ENCODE measurements at places on chromosomes 2 and 18.

GRCh38 chr2:119792907-119793312 is 33.2 kb downstream of the PTPN4 start:
- no peak for DNase-seq

GRCh38 chr18:11688972-11689668 is at the start of gene GNAL:
GNAL (plus strand) TSS chr18:11689264; CDS start chr18:11689564, 300 bp downstream.
- peak; percentile 12 for DNase-seq

GRCh38 chr2:239118675-239119211 is 270.9 kb downstream of the TWIST2 start:
- DNase-seq = peak; percentile 17

- DNase-seq = peak; percentile 27
These were observed 264.0 kb upstream of the CXCR4 start for GRCh38 chr2:136381722-136382633.

- DNase-seq = no peak
These were observed 11.5 kb upstream of the PARD3B start for GRCh38 chr2:204533629-204534370.

GRCh38 chr2:29361231-29361630 is 246.0 kb downstream of the CLIP4 start:
- DNase-seq = no peak

DNA sequence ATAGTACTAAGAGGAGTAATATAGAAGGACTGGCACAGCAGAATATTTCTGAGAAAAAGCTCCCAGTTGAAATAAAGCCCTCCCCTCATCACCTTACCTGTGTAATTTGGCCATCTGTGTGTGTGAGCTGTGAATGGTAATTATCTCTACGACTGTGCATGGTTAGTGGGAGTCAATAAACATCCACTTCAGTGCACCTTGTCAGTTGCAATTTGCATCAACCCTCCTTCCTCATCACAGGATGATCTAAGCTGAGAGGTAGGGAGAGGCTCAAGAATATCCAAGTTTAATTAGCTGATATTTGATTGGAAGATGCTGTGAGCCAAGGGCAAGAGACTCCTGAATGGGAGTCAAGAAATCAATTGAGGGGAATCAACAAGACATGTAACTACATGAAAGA is 694.9 kb upstream of the KLHL29 start:
- no peak for DNase-seq

- DNase-seq = no peak
These were observed 19.7 kb upstream of the ASNSD1 start for GRCh38 chr2:189641590-189641989.

- DNase-seq = no peak
These were observed 207.5 kb downstream of the LOXHD1 start for GRCh38 chr18:46449499-46449898.

- DNase-seq = peak; percentile 52
These were observed 137.1 kb downstream of the ZEB2 start for GRCh38 chr2:144382849-144383248.

- DNase-seq = no peak
These were observed 139.6 kb upstream of the ARHGAP28 start for GRCh38 chr18:6589923-6590322.

GRCh38 chr2:67400560-67401485 is 3.7 kb downstream of the ETAA1 start:
- no peak for DNase-seq

DNA sequence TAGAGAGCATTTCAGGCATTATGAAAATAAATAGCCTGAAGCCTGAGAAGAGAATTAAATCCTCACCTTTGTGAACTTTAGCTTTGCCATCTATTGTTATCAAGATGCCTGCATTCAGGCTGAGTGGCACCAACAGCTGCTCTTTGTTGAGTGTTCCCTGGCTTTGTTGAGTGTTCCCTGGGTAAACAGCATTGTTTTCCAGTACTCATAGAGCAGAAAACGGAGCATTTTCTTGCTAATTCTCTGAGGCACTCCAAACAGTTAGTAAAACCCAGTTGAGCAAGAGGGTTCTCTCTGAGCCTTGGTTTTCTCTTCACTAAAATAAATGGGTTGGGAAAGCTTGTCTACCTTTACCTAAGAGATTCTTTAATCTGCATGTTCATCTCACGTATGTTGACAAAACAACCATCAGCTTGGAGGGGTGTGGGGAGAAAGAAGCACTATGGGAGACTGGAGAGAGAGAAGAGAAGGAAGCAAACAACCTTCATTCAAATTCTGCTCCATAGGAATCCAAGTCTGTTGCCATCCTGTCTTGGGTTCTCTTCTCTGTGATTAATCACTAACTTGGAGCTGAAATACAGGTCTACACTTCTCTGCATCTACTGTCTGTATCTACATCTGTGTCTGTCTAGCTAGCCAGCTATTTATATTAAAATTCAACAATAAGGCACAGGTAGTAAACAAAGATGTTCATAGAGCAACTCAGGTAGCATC is 567.0 kb upstream of the SOX11 start:
- no peak for DNase-seq

DNA sequence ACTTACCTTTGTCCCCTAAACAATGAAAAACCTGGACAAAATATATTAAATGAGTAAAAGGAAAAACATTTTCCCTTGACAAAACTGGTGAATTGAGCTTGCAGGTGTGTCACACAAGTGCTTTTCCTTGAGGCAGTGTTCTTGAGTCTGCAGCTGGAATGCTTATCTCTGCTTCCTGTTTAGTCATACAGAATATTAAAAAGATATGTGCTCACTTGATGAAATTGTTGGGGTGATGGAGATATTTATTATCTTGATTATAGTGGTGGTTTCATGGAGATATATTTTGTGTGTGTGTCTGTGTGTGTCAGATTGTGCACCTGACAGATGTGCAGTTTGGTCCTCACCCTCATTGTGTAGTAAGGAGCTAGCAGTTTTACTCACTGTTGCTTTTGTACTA is 3.3 kb downstream of the TAF1B start:
- DNase-seq = no peak

GRCh38 chr2:65850695-65851094 is 418.3 kb upstream of the SPRED2 start:
- no peak for DNase-seq

DNA sequence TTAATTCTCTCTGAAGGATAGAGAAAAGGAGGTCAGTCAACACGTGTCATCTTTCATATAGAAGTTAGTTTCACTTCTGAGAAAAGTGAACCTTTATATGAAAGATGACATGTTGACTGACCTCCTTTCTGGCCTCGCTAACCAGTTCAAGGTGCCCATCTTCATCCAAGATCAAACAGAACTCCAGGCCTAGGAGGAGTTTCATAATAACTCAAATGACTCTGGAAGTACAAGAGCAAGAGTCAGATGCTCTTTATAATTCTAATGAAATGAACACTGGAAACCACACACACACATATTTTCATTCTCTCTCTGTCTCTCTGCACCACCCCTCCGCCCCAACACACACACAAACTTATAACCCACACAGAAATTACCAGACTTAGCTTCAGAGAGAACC is 16.3 kb downstream of the ANKRD44 start:
- DNase-seq = peak; percentile 55

DNA sequence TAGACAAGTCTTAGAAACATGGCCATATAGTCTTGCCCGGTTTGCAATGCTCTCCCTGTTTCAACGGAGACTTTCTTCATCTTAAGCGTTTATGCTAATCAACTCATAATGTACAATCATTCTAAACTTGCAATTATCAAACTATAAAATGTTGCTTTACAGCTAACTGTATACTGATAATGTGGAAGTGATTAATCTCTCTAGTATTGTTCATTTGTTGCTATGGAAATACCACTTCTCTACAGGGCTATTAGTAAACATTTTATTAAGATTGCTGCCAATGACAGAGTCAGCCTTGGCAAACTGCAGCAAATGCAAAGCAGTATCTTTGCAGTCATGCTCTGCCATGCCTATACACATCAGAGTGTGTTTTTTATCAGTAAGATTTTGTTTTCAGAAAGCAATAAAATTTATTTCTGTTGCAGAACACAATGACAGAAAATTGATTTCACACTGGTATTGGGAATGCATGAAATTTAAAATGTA is 1201.8 kb upstream of the CDH2 start:
- DNase-seq = no peak

GRCh38 chr18:36744261-36744876 is 84.4 kb downstream of the TPGS2 start:
- no peak for DNase-seq

GRCh38 chr2:241063093-241063551 is 39.0 kb downstream of the MTERF4 start:
- DNase-seq = no peak

GRCh38 chr2:86011449-86011941 is 94.2 kb downstream of the POLR1A start:
- DNase-seq = no peak

GRCh38 chr2:129705085-129705484 is 274.4 kb upstream of the RAB6C start:
- DNase-seq = no peak

DNA sequence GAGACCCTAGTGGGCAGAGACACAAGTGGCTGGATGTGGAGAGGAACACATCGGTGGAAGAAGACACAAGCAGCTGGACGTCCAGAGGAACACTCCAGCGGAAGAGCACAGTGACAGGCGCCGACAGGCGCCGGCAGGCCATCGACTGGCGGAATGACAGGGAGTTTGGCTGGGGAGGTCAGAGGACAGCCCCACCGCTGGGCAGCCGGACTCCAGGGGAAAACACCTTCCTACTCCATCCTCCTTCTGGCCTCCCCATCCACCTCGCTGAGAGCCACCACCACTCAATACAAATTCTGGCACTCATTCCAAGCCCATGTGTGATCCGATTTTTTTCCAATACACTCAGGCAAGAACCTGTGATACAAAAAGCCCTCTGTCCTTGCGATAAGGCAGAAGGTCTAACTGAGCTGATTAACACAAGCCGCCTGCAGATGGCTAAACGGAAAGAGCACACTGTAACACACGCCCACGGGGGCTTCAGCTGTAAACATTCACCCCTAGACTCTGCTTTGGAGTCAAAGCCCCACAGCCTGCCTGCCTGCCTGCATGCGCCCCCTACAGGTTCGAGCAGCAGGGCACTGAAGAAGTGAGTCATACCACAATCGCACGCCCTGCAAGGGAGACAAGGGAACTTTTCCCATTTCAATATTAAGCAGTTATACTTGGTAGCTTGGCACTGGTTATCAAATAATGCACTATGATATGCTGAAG is 50.2 kb upstream of the LRP1B start:
- no peak for DNase-seq

DNA sequence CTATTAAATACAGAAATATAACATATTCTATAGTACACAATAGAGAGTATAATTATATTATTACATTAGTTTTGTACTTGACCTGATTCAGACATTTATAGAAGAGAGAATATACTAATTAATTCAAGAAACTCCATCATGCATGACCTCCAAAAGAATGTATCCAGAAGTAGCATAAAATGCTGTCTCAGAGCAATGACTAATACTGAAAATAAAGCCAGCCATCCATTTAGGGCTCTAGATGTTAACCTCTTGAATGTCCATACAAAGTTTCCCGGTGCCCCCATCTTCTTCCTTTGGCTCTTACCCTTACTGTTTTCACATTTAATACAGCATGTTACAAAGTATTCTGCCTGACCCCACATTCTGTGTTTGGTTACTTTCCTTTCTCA is 102.0 kb downstream of the ARHGAP15 start:
- DNase-seq = no peak

DNA sequence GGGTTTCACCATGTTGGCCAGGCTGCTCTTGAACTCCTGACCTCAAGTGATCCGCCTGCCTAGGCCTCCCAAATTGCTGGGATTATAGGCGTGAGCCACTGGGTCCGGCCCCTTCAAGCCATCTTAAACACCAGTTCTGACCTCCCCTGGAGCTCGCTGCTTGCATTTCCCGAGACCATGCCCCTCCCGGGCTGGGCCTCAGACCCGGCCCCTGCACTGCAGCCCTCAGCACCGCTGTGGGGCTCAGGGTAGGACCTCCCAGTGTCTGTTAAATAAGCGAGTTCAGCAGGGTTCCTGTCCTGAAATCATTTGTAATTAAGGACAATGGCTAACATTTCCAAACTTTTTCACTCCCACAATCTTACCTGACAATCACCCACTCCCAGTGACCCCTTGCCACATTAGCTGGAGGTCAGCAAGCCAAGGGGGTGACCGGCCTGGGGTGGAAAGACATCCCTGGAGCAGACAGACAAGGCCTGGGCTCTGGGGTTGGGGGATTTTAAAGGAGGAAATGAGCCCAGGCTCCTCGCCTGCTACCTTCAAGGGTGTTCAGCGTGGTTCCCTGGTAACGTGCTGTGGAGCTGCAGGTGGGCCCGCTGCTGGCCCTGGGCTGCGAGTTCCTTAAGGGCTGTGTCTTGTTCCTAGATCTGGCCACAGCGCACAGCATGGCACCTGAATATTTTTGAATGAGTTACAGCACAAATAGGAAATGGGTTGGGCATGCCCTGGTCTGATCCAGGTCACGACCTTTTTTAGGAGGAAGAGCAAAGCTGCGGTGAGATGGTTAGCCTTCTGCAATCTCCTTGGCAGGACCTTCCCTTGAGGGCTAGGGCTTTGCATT is 15.1 kb downstream of the CYS1 start:
- DNase-seq = no peak

- no peak for DNase-seq
These were observed 56.1 kb upstream of the TTN start for GRCh38 chr2:178863130-178863855.

DNA sequence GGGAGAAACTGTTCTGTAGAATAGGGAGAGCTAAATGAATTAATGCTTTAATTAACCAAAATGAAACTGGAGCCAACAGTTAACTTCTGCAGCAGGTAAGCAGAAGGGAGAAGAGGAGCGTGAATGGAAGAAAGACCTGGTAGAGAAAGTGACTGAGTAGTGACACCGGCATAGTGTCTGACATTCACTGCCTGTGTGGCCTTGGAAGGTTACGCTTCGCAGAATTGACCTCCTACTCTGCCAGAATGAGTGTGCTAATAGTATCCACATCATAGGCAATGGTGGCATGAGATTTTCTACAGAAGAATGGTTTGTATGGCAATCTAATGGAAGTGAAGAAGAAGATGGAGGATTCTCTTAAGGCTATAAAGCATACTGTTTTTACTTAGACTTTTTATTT is 614.4 kb downstream of the CPS1 start:
- no peak for DNase-seq

DNA sequence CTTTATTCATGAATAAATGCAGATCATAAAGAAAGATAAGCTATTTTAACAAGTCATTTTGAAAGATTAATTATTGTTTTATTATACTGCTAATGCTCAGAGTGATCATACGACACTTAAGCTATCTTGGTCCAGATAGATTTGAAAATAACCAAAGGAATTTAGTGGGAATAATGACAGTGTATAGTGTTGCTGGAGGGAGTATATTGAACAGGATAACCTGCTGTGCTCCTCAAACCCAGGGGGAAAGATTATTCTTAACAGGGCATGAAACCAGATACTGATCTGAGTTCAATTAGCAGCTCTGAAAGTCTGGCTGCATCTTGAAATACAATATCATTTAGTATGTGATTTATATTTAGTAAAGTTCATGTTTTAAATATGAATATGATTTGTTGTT is 216.3 kb upstream of the ITGA4 start:
- DNase-seq = no peak

DNA sequence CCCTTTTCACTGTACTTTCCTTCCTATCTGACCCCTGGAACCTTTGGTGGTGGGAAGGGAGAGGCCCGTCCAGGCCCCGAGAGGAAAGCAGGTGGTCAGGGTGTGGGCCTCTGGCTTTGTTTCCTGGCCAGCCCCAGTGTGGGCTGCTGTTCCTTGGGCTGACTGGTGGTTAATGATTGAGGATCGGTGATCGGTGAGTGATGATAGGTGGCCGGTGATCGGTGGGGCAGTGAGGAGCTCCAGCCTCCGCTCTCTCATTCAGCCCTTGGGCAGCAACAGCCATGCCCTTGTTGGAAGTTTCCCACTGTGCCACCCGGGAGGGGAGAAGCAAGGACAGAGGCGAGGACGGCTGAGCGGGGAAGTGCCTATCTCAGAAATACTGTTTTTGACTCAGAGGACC is 7.3 kb downstream of the ACKR3 start:
- no peak for DNase-seq

- no peak for DNase-seq
These were observed 31.8 kb upstream of the VIT start for GRCh38 chr2:36664696-36665076.
